ENCODE measurements at places on chromosomes 6 and 20. TPM values are rescaled to one million over a fixed set of nuclear protein-coding genes. Genes with fewer than 3 reads are reported as not detected.

- no peak overlapping the region for H3K27ac ChIP-seq
- DNase-seq, result no peak
- no peak overlapping the region for H3K4me3 ChIP-seq
- H3K4me1 ChIP-seq, result no peaks in the 10 kb centered on the region
- no peaks in the 10 kb centered on the region for H3K27me3 ChIP-seq
- H3K36me3 ChIP-seq, result no peaks in the 10 kb centered on the region
Observed at GRCh38 chr6:69758214-69758613, 38.6 kb downstream of the LMBRD1 start.

DNA sequence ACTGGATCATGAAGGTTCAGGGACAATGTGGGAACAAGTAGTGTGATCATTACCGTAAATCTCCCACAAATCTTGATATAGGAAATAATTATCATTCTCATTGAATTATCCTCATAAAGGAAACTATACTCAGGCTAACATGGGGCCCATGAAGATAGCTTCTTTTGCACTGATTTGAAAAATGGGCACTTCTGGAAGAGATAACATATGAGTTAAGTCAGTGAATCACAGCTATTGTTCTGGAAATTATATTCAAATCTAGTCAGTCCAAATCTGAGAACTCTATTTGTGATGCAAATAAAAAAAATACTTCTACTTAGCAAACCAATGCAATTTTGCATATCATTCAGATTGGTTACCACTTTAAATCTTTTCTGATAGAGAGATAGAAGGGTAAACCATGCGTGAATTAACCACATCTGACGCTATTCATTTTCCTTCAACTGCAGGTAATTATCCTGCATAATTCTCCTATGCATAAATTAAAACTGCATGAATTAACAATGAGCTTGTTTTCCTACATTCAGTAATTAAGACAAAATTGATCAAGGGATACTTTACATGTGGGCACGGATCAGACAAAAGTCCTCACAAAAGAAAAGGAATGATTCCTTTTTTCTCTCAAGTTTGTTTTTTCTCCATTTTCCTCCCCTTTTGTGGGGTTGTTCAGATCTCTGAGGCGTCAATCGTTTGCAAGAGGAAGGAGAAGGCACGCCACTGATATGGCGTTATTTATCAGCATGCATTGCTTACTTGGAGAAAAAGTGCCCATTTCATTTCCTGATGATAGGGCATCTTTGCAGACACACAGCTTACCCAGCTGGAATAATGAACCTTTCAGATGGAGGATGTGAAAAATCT, 36.4 kb downstream of the RIPOR2 start:
- H3K4me3 ChIP-seq, result no peak overlapping the region
- DNase-seq, result no peak
- no peaks in the 10 kb centered on the region for H3K27me3 ChIP-seq
- peaks cover 5% of the 10 kb centered on the region for H3K4me1 ChIP-seq

DNA sequence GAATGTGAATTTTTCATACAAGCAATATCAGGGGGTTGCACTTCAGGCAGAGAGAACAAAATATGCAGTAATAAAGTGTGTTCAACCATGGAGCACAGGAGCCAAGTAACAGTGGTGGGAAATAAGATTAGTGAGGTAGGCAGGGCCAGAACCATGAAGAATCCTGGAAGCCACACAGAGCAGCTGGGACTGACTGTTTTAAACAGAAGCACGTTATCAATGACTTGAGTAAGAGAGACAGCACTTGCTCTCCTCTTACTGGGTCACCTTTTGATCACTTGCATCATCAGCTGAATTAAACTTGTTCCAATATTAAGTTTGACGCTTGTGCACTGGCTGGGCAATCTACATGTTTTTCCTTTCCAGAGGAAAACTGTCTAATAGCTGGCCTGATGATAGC, 238.5 kb downstream of the TBX18 start:
- H3K27ac ChIP-seq, result no peak overlapping the region
- H3K4me1 ChIP-seq, result no peaks in the 10 kb centered on the region
- no peak overlapping the region for H3K4me3 ChIP-seq
- H3K36me3 ChIP-seq, result no peaks in the 10 kb centered on the region

DNA sequence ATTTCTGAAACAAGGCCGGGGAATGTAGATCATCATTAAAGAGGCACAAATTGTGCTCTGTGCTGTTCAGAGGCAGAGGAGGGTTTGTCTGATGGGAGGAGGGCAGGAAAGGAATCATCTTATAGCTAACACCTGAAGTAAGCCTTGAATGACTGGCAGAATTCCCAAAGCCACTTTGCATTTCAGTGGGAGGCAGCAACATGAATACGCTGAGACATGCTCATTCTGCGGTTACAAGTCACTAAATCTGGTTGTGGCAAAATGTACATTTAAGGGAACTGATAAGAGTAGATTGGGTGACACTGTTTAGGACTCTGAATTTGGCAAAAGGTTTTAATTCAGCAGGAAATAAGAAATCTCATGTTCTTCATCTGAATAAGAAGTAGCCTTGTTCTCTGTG, 4.4 kb upstream of the COL19A1 start:
- H3K4me3 ChIP-seq, result no peak overlapping the region
- no peaks in the 10 kb centered on the region for H3K36me3 ChIP-seq
- peaks cover 2% of the 10 kb centered on the region for H3K27me3 ChIP-seq
- no peaks in the 10 kb centered on the region for H3K4me1 ChIP-seq
- no peak for DNase-seq
- no peak overlapping the region for H3K27ac ChIP-seq

- H3K36me3 ChIP-seq, result no peaks in the 10 kb centered on the region
- no peaks in the 10 kb centered on the region for H3K4me1 ChIP-seq
- peak; percentile 56 for DNase-seq
- peak overlapping the region; percentile 80 for H3K4me3 ChIP-seq
- peaks cover 20% of the 10 kb centered on the region for H3K27me3 ChIP-seq
Observed at GRCh38 chr6:28693751-28694443, 168.2 kb downstream of the GPX5 start.

DNA sequence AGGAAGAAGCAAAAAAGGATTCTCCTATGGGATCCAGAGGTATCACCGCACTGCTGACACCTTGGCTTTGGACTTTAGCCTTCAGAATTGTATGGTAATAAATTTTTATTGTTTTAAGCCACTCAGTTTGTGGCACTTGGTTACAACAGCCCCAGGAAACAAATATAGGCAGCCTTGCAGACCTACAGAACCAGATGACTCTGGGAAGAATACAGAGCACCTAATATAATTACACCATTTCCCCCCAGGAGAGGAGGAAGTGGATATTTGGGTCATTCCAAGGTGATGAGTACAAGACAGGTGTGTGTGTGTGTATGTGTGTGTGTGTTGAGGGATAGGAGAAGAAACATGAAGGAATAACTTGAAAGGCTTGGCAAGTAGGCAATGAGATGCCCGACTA, 84.2 kb upstream of the ENPP5 start:
- H3K4me3 ChIP-seq, result no peak overlapping the region
- DNase-seq, result no peak
- H3K4me1 ChIP-seq, result no peaks in the 10 kb centered on the region

GRCh38 chr6:114007516-114007915, 36.6 kb upstream of the HDAC2 start:
- no peak for DNase-seq
- no peak overlapping the region for H3K27ac ChIP-seq
- peaks cover 20% of the 10 kb centered on the region for H3K4me1 ChIP-seq
- no peak overlapping the region for H3K4me3 ChIP-seq
- H3K27me3 ChIP-seq, result no peaks in the 10 kb centered on the region

GRCh38 chr6:167993169-167993568, 4.3 kb upstream of the KIF25 start:
- no peak overlapping the region for H3K27ac ChIP-seq
- no peak for DNase-seq
- no peaks in the 10 kb centered on the region for H3K27me3 ChIP-seq
- no peak overlapping the region for H3K4me3 ChIP-seq
- H3K4me1 ChIP-seq, result no peaks in the 10 kb centered on the region
- H3K36me3 ChIP-seq, result no peaks in the 10 kb centered on the region

Gene C20orf204
- 0.61 TPM for total RNA-seq

Gene MYLK2
- 0.22 TPM for total RNA-seq

Gene SLC35D3
- total RNA-seq, result 0.57 TPM

Gene C20orf141
- total RNA-seq, result not detected

Gene DYNLT1
- total RNA-seq, result 119 TPM

Gene LRRC73
- total RNA-seq, result 0.26 TPM

Gene SPATS1
- total RNA-seq, result not detected

Gene SIRPB2
- total RNA-seq, result 0.28 TPM

Gene TUBB2A
- 349 TPM for total RNA-seq

Gene APCDD1L
- 3.2 TPM for total RNA-seq

Gene SYCP2L
- total RNA-seq, result 3.2 TPM

Data from H1 (cell line).